ENCODE measurements at places on chromosomes 3 and 15.

- DNase-seq = no peak
Measured at GRCh38 chr3:19539518-19540392, 391.4 kb downstream of the KCNH8 start.

DNA sequence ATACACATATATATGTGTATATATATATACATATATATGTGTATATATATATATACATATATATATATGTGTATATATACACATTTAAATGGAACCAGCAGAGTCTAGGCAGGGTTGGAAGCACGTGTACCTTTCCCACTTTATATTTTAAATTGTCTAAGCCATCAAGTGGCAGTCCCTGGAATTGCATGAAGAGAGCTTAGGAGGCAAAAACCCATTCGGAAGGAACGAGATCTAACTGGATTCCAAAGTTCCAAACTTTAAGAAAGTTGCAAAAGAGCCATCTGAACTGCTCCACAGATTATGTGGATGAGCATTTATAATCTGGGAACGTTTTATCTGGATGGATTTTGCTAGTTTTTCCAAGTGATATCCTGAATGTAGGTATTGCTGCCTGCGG lies 186.5 kb downstream of the FOXP1 start:
- DNase-seq = no peak

DNA sequence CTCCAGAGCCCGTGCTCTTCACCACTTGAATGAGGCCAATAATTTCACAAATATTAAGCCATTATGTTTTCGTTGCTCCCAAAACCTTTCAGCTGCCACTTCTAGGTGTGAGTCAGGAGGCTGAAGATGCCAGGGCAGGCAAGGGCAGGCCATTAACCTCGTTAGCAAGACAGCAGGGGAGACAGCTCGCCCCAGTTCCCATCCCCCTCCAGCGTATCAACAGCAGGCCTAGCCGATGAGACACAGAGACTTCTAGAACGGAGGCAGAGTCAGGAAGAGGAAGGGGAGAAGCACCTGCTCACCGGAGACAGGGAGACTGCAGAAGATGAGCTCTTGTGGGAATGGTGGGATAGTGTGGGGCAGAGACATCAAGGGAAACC lies 28.0 kb upstream of the PLA2G4E start:
- DNase-seq = no peak

- DNase-seq = no peak
Measured at GRCh38 chr3:77081240-77081661, 41.4 kb downstream of the ROBO2 start.

DNA sequence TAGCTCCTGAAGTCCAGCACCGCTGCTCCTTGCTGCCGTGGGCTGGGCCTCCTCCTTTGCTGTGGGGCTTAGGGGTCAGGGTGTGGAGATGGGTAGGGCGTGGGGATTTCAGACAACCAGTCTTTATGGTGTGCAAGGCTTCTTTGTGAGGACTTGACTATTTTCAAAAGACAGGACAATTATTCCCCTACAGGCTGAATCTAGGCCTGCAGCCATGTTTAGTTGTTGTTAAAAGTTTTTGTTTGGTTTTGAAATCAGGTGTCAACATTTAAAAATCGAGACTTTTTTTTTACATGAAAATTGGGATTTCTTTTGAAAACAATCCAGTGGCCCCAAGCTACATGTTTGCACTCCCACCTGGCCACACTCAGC lies 10.6 kb downstream of the RPL32 start:
- no peak for DNase-seq

DNA sequence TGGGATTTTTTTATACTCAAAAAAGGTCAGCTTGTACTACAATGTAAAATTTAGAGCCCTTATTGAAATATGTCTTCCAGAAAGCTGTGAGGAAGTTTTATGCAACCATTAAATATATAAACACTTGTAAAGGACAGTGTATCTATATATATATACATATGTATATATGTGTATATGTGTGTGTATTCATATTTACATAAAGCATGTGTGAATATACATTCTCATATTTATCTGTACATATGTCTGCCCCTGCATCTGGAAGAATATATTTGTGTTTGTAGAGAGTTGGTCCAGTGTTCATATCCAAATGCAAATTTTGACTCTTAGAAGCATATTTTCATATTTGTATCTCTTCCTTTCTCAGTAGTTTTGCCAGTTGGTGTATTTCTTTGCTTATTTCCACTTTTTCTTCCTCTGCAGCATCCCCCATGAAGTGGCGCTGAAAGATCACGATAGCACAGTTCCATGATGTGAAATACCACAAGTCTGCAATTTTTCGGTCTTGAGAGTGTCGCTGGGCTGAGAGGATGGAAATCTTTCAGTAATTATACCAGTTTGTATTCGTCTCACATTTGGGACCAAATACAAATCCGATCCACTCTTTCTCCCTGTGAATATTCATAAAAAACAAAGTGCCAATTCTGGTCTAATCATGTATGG lies 311.7 kb upstream of the DPH6 start:
- no peak for DNase-seq

DNA sequence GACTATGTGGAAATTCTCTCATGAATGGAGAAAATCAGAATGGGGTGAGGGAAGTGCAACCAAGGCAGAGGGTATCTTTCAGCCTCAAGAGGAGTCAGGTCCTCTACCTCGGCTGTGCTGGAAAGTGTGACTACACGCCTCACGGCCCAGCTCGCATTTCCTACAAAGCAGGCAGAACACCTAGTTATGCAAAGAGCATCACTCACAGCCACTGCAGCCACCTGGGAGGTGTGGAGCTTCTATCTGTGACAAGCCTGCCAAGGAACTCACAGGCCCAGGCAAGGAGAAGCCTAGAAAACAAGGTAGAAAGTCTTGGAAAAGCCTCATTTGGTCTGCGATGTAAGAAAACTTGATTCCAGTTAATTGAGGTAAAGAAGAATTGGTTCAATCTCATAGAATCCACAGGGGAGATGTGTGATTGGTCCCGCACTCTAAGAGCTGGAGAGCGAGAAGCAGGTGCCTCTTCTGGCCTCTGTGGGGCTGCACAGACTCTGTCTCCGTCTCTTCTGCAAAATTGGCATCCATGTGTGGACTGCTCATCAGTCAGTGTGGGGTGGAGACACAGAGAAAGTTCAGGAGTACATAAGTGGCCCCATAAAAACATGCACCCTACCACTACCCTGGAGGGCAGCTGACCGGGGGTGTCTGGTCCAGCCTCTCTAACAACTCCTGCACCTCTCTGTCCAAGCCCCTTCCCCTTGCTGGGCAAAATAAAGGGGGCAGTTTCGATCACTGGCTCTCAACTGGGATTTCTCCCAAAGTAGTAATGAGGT lies 76.8 kb downstream of the TAMM41 start:
- DNase-seq = no peak

DNA sequence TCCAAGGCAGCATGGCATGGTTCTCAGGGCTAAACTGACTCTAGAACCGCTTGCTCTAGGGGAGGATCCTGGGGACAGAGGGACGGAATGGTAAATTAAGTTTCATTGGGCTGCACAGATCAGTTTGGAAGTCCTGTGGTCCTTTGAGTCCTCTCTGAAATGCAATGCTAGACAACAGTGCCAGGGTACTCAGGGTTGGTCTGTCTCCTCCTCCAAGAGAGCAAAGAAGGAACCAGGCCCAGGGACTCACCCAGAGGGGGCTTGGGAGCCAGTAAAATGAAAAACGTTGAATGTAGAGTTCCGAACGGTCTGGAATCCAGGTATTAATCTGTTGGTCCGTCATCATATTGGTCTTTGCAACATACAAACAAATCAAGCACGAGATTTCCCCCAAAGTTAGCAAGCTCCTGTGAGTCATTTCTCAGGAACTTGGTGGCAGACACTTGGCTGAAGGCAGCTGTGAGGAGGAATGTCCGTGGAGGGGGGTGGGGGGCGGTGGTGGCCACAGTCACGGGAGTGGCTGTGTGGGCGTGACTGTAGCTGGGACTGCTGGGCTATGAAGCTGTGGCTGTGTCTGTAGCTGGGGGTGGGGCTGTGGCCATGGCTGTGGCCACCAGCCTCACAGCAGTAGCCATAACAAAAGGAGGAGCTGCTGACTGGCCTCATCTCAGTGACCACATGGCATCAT lies 361.0 kb downstream of the SHQ1 start:
- no peak for DNase-seq
